ENCODE measurements at places on chromosomes 6 and 20.

GRCh38 chr20:24754691-24755090 lies 194.4 kb upstream of the CST7 start:
- peak; percentile 41 for DNase-seq

GRCh38 chr6:143679041-143679440 lies 1.3 kb downstream of the PHACTR2 start:
- no peak for DNase-seq

DNA sequence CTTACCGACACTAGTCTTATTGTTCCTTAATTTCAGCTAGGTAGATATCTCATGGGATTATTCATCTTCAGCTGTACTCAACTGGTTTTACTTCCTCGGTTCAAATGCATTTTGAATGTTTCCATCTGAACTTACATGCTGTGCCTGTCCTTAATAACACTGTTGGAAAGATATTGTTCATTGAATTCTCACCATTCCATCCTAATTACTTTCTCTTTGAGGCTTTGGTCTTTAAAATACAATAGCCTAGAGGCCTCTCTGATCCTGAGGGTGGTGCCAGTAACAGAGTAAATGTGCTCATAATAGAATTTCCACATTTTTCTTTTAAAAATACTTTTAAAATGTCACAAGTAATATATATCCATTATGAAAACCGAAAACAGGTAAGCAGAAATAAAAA lies 54.0 kb downstream of the IL20RA start:
- no peak for DNase-seq

DNA sequence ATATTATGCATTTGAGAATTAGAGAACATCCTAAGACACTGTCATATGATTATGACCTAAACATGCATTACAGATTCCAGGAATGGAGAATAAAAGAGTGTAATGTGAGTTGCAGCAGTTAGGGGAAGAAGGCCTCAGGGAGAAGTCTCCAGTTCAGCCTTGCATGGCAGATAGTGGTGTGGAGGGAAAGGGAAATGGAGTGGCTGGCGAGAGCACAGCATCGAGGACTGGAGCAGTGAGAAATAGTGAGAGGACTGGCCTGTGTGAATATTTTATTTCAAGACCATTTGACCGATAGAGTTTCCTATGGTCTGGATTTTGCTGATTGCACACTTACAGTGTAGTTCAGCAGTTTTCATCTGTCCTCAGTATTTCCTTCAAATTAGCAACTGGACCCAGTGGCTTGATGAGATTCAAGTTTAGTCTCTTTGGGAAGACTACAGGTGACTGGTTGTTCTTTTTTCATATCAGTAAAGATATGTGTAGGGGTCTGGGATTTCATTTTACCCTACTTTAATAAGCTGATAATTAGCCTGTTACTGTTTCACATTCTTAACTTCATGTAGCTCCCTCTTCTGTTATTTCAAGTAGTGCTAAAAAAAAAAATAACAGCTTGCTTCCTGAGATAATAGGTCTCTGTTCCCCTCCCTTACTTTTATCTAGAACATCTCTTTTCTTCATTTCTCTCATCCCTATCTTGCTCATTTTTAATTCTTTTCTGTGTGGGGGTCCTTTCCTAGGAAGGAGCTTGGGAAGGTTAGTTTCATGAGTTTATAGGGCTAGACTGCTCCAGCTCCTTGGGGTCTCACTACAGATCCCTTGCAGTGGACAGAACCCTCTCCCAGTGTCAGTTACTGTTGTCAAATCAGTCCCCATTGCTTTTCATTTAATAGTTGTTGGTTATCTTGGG lies 27.9 kb downstream of the BLTP3A start:
- no peak for DNase-seq

DNA sequence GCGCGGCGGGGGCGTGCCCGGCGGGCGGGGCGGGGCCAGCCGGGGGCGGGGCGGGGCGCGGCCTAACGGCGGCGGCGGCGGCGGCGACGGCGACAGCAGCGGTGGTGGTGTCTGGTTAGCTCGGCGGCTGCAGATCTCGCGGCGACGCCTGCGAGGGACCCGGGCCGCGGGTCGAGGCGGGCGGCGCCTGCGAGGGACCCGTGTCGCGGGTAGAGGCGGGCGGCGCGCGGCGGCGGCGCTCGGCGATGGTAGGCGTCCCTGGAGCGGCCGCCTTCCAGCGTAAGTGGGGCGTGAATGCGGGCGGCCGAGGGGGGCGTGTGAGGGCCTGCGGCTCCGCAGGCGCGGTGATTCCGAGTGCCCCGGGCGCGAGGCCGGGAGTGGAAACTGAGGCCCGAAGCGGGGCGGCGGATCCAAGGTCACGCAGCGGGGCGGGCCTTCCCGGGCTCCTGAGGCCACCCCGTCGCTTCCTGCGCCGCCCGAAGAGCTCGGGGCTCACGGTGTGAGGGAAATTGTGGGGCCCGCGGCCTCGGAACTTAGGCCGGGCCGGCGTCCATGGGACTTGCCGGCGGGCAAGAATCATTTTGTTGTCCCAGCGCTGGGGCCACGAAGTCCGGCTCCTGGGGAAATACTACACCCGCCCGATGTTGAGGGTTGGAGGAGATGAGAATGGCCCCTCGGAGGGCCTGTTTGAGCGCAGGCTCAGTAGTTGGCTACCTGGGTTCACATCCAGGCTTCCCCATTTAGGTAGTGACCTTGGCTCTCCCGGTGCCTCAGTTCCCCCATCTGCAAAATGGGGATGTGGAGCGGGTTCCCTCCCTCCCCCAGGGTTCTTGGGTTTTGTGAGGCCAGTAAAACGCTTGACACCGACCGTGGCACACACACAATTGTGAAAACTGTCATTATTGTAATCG lies at the start of gene CBFA2T2:
TSS of gene CBFA2T2 (plus strand) at position 74 of the 911 bp plus-strand sequence. CDS start at position 246, 172 bp downstream.
- no peak for DNase-seq

- DNase-seq = no peak
Observed at GRCh38 chr20:53316206-53316937, 277.3 kb downstream of the ZNF217 start.

GRCh38 chr6:5266423-5266822 lies 5.1 kb downstream of the FARS2 start:
- DNase-seq = no peak

DNA sequence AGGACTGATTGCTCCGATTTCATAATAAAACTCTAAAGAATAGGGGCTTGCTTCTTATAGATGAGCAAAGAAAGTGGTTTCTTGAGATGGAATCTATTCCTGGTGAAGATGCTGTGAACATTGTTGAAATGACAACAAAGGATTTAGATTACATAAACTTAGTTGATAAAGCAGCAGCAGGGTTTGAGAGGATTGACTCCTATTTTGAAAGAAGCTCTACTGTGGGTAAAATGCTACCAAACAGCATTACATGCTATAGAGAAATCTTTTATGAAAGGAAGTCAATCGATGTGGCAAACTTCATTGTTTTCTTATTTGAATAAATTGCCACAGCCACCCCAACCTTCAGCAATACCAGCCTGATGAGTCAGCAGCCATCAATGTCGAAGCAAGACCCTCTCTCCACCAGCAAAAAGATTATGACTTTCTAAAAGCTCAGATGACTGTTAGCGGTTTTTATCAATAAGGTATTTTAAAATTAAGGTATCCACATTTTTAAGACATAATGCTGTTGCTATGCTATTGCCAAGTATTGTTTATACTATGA lies 12.7 kb upstream of the MTRF1L start:
- no peak for DNase-seq

- DNase-seq = peak; percentile 44
Observed at GRCh38 chr6:125944434-125944816, 12.1 kb upstream of the HINT3 start.

DNA sequence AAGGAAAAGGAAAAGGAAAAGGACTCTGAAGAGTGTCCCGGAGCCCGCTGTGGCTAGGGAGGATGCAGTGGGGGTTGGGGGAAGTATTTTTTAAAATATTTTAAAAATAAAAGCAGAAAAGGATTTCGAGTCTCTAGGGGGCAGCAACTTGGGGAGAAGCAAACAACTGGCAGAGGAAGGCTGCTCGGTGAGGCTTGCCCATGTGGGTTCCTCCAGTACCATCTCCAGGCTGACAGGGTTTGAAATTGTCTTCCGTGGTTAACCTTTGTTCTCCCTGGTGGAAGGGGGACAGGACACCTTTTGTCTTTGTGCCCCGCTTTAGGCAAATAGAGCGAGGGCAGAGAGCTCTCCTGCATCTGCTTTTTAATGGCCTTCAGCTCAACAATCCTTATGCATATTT lies 60.4 kb upstream of the SNX9 start:
- DNase-seq = no peak

GRCh38 chr6:119444642-119445557 lies 95.3 kb upstream of the MAN1A1 start:
- DNase-seq = no peak

DNA sequence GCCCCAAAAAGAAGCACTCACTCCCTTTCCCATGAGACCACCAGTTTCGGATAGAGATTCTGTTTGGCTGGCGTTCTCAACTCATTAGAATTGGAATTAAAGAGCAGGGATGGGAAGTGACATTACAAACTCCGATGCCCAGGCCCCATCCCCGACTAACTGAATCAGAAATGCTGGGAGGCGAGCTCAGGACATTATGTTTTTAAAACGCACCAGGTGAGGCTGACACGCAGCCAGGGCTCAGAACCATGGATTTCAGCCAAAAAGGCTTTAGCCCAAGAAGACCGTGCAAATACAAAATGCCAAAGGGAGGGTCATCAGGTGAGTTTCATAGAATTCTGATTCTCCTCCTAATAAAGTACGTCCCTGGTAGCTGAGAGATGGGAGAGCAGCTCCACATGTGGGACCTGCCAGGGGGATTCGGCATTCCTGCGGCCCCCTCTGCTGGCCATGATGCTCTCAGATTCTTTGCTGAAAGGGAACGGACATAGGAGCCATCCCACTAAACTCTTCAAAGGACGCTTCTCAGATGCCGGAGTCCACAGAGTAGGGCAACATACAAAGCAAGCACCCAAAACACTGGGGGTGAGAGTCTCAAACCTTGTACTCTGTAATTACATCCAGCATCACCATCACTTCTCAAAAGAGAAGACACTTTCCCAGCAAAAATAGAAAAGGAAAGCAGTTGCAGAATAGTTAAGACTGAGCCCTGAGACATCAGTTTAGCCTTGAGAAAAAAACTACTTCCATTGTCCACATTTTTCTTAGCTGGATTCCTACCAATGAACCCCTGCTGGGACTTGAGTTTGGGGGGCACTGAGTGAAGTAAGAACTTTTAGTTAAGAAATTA lies 205.2 kb downstream of the BMP7 start:
- DNase-seq = peak; percentile 31

DNA sequence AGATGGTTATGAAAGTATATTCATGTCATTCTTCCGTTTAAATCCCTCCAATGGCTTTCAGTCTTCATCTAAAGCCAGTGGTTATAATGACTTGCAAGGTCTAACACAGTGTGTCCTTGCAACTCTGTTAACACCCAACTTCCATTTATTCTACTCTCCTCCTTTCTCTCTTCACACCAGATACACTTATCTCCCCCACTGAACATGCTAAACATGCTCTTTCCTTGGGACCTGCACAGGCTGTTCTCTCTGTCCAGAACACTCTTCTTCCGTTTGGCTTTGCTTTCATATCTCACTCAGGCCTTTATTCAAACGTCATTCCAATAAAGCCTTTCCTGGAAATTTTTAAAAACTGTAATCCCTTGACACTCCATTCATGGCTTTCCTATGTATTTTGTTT lies 91.5 kb downstream of the EPHA7 start:
- DNase-seq = no peak

DNA sequence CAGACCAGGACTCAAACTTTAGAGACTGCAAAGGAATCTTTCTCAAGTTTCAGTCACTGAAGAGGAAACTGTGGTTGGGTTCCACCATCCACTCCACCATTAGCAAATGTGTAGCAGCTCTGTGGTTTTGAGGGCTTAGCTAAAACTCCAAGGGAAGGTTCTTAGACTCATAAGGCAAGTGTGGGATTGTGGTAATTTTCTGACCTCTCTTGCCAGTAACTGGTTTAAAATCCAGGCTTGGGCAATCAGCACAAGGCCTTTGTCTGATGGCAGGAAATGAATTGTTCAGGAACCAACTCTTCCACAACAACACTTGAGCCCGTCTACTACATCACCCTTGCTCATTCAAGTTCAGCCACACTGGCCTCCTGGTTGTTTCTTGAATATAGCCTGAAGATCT lies 68.6 kb upstream of the FBXL4 start:
- no peak for DNase-seq

DNA sequence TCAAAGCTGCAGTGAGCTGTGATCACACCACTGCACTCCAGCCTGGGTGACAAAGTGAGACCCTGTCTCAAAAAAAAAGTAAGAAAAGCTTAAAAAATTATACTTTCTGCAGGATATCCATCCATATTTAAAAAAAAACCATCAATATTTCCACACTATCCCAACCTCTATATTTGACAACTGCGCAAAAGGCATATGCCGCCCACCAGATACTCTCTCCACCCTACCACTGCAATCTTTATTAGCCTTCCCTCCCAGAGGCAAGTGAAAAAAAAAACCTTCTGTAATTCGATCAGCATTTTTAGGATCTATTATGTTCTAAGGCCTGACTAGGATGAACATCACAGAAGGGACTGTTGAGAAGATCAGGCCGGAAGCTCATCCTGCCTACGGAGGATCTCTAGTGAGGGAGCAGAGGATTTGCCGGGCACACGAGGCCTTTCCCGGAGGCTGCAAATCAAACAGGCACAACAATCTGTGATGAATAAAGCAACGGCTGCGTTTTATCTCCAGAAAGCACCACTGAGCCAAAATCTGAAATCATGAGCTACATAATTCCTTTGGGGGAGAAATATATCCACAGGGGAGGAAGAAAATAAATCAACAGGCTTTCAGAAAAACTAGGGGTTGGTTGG lies 65.9 kb downstream of the GFOD1 start:
- no peak for DNase-seq

GRCh38 chr6:136036071-136036380 lies 184.5 kb downstream of the PDE7B start:
- DNase-seq = no peak

DNA sequence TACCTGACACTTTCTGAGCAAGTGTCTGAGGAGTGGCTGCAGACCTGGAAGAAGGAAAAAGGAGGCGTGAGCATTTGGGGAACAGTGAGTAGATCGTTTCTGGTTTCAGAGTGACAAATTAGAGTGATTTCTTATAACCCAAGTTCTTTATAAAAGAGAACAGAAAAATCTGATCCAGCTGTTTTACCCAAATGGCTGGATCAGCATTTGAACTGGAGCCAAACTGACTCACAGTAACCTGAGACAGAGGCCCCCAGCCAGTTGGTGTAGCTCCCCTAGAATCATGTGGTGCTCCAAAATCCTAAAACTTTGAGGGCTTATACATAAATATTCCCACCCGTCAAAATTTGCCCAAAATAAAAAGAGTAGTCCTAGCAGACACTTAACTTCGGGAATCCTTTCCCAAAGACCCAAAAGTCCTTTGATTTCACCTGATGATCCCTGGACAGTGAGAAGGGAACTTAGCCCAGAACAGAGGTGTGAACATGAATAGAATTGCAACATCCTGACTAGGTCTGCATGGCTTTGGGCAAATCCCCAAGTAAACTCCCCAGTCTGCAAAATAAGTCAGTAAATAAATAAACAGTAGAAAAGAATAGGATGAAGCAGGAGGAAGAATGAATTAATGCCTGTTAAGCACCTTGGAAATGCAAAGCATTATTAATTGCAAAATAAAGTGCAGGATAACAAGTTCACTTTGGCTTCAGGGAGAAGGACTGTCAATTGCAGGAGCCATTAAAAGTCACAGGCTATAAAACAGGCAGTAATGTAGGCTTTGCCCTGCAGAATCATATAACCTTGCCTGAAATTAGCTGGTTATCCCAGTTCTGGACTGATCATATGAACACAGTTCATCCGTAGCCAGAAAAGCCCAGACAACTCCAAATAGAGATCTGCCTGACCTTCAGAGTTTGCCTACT lies 262.0 kb upstream of the JARID2 start:
- no peak for DNase-seq
